ENCODE measurements at places on chromosomes 11 and 22.

- no peak for DNase-seq
Observed at GRCh38 chr11:86492370-86493010, 117.8 kb downstream of the CCDC81 start.

- no peak for DNase-seq
Observed at GRCh38 chr22:48494256-48494967, 1333.3 kb downstream of the BRD1 start.

GRCh38 chr11:90192869-90193582, 29.8 kb downstream of the CHORDC1 start:
- no peak for DNase-seq

GRCh38 chr11:33256031-33256812, 959 bp upstream of the HIPK3 start:
- no peak for DNase-seq

DNA sequence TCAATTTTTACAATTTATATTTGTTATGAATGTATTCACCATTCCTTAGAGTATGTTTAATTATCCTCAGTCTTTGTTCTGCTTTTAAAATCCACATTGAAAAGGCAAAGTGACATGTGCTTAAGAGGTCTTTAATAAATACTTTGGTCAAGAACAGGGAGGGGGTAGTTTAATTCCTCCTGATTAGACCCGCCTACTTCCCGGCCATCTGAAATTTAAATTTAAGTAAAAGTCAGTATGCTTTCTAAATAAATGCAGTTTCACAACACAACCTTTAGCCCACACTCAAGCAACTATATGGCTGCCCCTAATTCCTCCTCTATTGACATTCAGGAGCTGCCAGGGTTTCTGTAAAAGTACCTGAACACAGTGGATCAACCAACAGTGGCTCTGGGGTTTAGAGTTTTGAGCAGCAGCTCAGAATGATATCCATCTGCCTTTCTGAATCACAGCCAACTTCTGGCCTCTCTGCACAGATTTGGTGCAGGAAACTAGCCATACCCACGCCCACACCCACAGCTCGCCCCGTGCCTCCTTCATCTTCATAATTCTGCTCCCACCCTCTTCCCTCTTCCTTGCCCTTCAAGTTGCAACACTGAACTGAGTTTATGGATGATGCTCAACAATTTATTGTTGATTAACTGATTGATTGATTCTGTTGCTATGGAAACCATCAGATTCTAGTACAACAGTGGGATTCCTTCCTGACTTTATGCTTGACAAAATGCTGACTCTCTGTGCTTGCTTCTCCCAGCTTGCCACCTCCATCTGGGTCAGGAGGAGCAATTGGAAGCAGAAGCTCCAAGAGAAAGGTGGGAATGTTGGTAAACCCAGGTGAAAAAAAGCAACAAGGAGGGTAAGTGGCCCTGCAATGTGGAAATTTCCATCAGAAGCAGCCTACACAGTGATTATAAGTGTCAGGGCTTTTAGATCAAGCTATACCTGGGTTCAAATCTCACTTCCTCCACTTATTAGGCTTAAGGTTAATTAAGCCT, 70.8 kb downstream of the PANX1 start:
- no peak for DNase-seq

DNA sequence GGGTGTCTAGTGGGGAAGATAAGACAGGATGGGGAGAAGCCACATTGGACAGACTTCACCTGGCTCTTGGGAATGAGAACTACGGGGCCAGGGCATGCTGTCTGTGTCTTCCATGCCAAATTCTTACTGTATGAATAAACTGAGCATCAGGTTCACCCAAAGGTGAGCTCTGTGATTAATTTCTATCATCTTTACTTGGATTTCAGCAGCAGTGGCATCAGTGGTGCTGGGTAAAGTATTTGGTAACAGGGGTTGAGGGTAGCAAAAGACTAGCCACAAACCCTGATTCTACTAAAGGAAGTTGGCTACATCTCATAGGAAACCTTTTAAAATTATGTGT, 38.8 kb downstream of the IRAG1 start:
- no peak for DNase-seq

DNA sequence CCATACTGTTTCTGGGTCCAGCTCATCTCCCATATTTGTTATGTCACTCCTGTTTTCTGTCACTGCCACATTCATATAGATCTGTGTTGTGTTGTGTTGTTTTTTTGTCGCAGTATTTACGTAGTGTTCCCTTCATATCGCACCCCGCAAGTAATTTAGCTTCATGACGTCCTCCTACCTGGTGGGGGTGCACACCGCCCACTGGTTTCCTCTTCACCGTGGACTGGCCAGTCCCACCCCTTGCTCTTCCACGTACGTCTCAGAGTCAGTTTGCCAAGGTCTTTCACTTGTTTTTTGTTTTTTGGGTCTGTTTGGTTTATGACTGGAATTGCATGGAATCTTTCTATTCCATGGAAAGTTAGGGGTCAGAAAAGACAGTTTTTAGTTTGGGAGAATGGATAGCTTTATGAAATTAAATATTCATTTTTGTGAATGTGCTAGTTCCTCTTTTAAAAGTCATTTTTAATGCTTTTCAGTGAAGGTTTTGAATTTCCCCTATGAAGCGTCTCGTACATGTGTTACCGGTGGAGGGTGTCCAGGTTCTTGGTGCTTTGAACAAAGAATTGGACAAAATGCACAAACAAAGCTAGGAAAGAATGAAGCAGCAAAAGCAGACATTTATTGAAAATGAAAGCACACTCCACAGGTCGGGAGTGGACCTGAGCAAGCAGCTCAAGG, 134.3 kb downstream of the TBC1D22A start:
- DNase-seq, result no peak

- DNase-seq, result no peak
Observed at GRCh38 chr11:18091731-18092130, 14.2 kb downstream of the SAAL1 start.

GRCh38 chr11:13939961-13940906, 22.3 kb upstream of the SPON1 start:
- DNase-seq, result no peak

GRCh38 chr22:49500942-49501395, 326.7 kb downstream of the BRD1 start:
- DNase-seq, result no peak

- no peak for DNase-seq
Observed at GRCh38 chr11:103344886-103345285, 235.7 kb downstream of the DYNC2H1 start.

GRCh38 chr22:17007852-17008731, at the start of gene GAB4:
Gene GAB4, minus strand, starts transcription at chr22:17008222. Its CDS starts 108 bp downstream, at chr22:17008114.
- DNase-seq, result no peak

GRCh38 chr11:30322826-30323710, at the start of gene ARL14EP:
Gene ARL14EP, plus strand, starts transcription at chr11:30323104. Its CDS starts 7,845 bp downstream, at chr11:30330949.
- peak; percentile 95 for DNase-seq

- no peak for DNase-seq
Observed at GRCh38 chr11:129308241-129308865, 67.3 kb upstream of the BARX2 start.

DNA sequence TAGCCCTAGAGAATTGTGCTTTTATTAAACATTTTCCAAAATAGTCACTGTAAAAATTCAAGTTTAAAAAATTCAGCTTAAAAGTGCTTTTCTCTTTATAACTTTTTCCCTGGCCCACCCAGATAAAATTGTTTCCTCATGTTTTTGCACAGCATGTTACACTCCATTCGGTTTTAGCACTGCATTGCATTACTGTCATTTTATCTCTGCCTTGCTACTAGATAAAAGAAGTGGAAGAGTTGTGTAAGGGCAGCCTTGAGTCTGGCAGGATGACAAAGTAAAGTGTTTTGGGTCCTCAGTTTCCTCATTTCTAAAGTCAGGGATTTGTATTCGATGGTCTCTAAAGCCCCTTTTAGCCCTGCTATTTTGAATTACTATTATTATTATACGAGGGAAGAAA, 99.8 kb downstream of the ATM start:
- DNase-seq, result no peak

- no peak for DNase-seq
Observed at GRCh38 chr11:134443246-134443645, 31.2 kb upstream of the B3GAT1 start.

- no peak for DNase-seq
Observed at GRCh38 chr11:42816471-42816870, 495.3 kb upstream of the API5 start.

- peak; percentile 77 for DNase-seq
Observed at GRCh38 chr22:38214302-38215056, 12.7 kb downstream of the MAFF start.

- DNase-seq, result no peak
Observed at GRCh38 chr22:39471381-39472141, 14.7 kb downstream of the MGAT3 start.

DNA sequence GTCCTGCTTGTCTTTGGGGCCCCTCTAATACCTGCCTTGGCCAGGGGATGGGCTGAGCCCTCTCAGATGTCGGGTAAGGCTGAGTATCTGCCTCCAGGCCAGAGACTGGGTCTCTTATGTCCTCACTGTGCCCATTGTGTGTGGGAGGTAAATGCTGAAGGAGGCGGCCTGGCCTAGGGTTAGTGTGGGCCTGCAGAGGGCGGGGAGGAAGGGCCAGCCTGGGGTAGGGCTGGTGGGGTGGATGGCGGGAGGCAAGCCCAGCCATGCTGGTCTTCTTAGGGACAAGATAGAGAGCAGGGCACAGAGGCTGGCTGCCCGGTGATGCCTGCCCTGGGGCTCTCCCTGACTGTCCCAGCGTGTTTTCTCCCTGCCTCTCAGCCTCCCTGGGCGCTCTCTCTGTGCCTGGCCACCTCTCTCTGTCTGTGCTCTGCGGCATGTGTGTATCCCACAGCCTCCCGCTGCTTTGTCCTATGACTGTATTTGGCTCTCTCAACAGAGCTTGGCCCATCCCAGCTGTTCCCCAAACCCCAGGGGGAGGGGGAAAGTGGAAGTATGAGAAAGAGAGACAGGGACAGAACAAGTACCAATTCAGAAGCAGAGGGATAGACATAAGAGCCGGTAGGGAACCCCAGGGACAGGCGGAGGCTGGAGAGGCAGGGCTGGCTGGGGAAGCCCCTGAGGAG, 57.0 kb downstream of the PDE2A start:
- no peak for DNase-seq

DNA sequence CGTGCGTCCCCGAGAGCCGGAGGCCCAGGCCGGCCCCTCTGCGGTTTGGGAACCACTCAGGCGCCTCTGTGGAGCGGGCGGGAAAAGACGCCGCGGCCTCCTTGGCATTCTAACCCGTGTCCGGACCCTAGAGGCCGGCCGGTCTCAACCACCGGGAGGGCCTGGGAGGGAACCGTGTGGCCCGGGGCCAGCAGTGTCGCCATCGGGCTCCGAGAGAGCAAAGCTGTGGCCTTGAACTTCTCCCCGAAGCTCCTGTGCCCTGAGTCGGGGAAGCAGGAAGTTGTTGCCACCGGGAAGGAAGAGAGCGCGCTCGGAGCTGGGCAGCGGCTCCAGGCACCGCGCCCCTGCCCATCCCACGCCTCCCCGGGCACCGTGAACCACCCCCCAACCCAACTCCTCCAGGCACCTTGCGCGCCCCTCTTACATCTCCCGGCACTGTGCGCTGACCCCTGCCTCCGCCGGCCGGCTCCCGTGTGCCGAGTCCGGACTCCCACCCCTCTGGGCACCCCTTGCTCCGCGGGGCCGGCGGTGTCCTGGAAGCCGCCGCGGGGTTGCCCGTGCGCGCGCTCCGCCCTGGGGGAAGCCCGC, 80.0 kb upstream of the PPARA start:
- DNase-seq, result peak; percentile 78

GRCh38 chr11:128467610-128468041, 119.7 kb downstream of the ETS1 start:
- no peak for DNase-seq

- no peak for DNase-seq
Observed at GRCh38 chr11:101129203-101129943, at the start of gene PGR. Gene PGR, minus strand, starts transcription at chr11:101129813. Its CDS starts 743 bp downstream, at chr11:101129070.

GRCh38 chr11:62556108-62556874, 9.7 kb upstream of the AHNAK start:
- peak; percentile 90 for DNase-seq

GRCh38 chr11:33779849-33780528, 5.7 kb upstream of the FBXO3 start:
- DNase-seq, result no peak

- DNase-seq, result no peak
Observed at GRCh38 chr22:19943082-19944026, 1.7 kb upstream of the TXNRD2 start.

DNA sequence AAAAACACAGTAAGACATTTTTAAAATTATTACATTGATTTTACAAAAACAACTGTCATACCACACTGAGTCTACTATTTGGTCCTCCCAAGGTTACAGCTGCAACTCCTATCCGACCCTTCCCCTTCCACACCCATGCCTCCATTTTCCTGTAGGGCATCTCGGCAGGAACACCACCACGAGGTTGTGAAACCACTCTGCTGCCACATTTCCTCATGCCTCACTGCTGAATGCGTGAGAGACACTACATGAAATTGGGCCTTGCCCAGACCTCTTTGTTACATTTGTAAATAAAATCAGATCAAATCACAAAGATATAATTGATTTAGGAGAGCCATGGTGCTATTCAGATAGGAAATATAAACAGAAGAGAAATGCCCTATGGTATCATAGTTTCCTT, 2.0 kb downstream of the ARHGAP32 start:
- no peak for DNase-seq

- no peak for DNase-seq
Observed at GRCh38 chr11:11318961-11319360, 34.1 kb downstream of the CSNK2A3 start.

- no peak for DNase-seq
Observed at GRCh38 chr11:96101146-96101545, 177.2 kb upstream of the MTMR2 start.

- peak; percentile 88 for DNase-seq
Observed at GRCh38 chr22:50148991-50149721, 21.4 kb upstream of the PANX2 start.

GRCh38 chr22:23010430-23010829, 59.9 kb upstream of the GNAZ start:
- no peak for DNase-seq

DNA sequence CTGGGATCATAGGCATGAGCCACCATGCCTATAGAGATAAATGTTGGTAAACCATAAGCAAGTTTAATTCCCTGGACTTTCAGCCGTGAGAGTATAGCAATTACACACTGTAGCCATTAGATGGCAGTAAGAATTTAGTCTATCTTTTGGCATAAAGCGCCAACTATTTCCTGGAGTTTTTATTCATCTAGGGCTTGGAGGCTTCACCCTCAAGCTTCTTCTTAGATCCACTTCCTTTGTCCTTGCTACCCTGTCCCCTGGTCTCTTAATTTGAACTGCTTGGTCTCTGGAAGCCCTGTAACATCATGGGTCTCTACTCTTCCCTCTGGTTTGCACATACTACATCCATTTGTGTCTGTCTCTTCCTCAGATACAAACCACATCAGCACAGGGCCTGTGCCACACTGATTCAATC, 38.2 kb downstream of the OR10A6 start:
- DNase-seq, result peak; percentile 59

GRCh38 chr11:58674609-58675008, 52.1 kb downstream of the CNTF start:
- DNase-seq, result no peak

- no peak for DNase-seq
Observed at GRCh38 chr11:64720167-64720566, 2.8 kb downstream of the NRXN2 start.

GRCh38 chr11:116605543-116606459, 167.0 kb downstream of the BUD13 start:
- DNase-seq, result peak; percentile 19

- peak; percentile 69 for DNase-seq
Observed at GRCh38 chr11:8192016-8192895, 23.4 kb upstream of the RIC3 start.

Data from activated CD8-positive, alpha-beta memory T cell treated with anti-CD3 and anti-CD28 coated beads for 24 hours (primary cell).